ENCODE measurements at places on chromosomes 7 and 10.
A peak's percentile ranks its signal among the peaks of the same experiment; 100 is the strongest.

DNA sequence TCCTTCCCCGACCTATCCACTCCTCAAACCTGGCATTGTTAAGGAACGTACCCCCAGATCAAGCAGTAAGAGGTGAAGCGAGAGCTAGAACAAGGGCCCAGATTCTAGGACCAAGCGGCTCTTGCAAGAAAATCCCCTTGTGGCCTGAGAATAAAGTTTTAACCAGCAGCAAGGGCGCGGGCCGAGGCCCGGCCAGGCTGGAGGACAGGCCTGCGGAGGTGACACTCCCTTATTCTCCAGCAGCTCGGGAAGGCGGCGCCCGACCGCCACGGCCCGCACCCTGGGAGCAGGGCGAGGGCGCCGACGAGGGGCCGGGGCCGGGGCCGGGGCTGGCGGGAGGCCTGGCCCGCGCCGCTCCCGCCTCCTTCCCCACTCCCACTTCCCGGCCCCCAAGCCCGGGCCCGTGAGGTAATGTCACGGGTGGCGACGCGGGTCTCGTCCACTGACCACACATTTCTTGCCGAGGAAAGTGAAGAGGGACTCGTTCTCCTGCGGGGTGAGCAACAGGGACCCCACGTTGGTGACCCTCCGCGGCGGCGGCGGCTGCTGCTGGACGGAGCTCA lies 551 bp downstream of the WASL start:
- DNase-seq: no peak

GRCh38 chr10:105800641-105801040 lies 1159.6 kb downstream of the SORCS3 start:
- no peak for DNase-seq

DNA sequence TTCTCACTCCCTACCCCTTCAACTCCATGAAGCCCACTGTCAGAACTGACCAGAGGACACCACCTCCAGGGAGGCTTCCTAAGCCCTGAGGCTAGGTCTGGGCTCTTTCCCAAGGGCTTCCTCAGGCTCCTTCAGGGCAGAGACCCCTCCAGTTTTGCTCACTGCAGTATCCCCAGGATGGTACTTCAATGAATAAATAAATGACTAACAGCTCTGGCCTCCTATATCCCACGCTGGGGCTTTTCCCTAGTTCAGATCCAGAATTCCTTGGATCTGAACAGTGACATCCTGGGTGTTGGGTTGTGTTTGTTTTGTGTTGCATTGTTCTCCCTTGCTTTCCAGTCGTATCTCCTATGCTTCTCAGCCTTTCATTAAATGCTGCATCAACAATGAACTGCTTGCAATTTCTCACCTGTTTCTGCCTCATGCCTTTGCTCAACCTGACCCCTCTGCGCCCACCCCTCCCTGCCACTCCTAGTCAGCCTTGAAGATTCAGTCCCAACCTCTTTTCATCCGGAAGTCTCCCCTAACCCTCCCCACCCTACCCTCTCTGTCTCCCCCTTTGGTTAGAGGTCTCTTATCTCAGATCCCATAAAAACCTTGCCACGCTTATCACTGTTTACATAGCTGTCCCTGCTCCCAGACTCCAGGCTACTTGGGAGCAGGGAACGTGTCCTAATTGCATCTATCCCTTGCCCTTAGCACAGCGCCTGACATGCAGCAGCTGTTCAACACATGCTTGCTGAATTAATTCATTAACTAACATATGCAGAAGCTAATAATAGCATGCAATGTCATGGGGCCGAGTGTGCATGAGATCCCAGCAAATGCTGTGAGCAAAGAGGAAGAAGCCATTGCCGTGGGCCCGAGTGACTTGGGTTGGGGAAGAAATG lies 41.7 kb downstream of the PPP1R3C start:
- DNase-seq: no peak

GRCh38 chr10:48934672-48935501 lies 4.8 kb downstream of the LRRC18 start:
- DNase-seq: no peak

- no peak for DNase-seq
Observed at GRCh38 chr7:147483634-147484292, 1106.8 kb upstream of the C7orf33 start.

DNA sequence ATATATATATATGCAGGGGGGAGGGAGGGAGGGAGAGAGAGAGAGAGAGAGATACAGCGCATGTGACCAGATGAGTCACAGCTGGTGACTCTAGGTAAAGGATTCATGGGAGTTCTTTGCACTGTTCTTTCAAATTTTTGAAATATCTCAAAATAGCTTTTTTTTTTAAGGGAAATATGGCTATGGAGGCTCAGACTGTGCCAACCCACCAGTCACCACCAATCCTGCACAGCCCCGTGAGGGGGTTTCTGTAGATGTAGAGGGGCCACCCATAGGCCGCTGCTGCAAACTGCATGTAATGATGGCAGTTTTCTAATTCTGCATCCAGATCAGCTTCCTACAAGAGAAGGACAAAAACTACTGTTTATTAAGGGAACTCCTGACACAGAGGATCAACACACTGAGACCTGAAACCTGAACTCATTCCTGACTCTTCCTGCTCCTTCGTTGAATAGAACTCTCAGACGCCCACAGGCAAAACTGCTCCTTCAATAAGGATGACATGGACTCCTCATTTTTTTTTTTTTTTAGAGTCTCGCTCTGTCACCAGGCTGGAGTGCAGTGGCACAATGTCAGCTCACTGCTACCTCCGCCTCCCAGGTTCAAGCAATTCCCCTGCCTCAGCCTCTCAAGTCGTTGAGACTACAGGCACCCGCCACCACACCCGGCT lies 17.3 kb downstream of the DAGLB start:
- DNase-seq: no peak

GRCh38 chr7:133303931-133304330 lies 51.1 kb downstream of the EXOC4 start:
- DNase-seq: no peak

DNA sequence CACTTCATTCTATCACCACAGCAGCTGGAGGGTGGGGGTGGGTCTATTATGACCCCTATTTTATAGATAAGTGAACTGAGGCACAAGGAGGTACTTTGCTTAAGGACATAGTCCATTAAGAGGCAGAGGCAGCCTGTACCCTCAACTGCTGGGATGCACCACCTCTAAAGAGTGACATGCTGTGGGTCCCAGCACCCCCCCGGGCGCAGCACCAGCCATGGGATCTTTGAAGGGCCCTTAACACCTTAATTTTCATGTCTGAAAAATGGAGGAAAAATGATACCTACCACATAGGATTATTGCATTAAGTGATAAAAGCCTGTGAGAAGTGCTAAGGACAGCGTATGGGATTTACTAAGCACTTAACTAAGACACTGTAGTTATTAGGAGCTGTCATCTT lies 15.4 kb downstream of the ADCYAP1R1 start:
- no peak for DNase-seq

DNA sequence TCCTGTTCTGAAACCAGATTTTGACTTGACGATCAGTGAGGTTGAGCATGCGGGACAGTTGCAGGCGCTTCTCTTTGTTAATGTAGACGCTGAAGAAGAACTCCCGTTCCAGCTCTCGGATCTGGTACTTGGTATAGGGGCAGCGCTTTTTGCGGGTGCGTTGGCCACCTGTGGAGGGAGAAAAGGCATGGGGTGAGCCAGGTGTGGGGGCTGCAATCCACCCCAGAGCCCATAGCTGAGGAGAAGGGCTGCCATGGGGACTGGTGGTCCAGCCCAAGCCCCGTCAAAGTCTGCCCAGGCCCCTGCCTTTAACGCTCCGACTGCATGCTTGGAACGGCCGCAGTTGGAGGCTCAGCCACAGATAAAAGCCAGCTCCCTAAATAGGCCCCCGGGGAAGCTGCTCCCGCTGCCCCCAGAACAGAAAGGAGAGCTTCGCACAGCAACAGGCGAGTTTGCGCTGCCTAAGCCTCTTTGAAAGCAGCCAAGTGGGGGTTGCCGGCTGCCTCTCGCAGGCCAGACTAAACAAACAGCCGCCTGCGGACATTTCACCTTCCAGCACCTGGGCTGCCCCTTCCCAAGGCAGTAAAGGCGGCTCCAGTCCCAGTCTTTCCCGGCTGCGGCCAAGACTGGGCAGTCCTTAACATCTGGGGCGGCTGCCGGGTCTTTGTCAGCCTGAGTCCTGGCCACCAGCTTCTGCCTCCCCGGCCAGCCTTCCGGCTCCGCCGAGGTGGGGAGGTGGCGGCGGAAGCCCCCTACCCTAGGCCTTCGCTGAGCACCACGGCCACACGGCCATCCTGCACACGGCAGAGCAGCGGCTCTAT lies 2.0 kb downstream of the HOXA11 start:
- DNase-seq: no peak

- DNase-seq: no peak
Observed at GRCh38 chr10:118635674-118636402, 40.4 kb upstream of the PRLHR start.

GRCh38 chr7:101099969-101100781 lies 14.9 kb downstream of the TRIM56 start:
- peak; percentile 96 for DNase-seq

- no peak for DNase-seq
Observed at GRCh38 chr10:124622158-124622557, 122.0 kb downstream of the FAM53B start.

DNA sequence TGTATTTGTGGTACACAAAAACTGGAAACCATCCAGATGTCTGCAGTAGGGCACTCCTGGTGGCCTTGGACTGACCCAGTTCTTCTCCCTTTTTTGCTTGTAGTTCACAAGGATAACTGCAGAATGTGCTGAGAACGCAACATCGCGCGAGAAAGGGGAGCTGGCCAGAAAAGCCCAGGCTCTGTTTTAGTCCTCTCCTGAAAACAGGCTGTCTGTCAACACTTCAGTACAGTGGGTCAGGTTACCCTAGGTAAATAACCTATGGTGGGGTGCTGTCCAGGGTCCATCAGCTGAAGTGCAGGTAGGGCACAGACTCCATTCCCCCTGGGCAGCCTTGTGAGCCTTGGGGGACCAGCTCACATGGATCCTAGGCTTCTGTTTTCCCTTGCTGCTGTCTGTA lies 495.8 kb downstream of the MDFIC start:
- DNase-seq: no peak

Data from GM04503 (cell line).